GM04504 (cell line): ENCODE measurements at places on chromosomes 11 and 22.
A peak's percentile ranks its signal among the peaks of the same experiment; 100 is the strongest.

GRCh38 chr11:6995703-6996102 lies 24.4 kb downstream of the ZNF214 start:
- no peak for DNase-seq

- DNase-seq = no peak
Observed at GRCh38 chr11:18580113-18580766, 8.3 kb downstream of the UEVLD start.

DNA sequence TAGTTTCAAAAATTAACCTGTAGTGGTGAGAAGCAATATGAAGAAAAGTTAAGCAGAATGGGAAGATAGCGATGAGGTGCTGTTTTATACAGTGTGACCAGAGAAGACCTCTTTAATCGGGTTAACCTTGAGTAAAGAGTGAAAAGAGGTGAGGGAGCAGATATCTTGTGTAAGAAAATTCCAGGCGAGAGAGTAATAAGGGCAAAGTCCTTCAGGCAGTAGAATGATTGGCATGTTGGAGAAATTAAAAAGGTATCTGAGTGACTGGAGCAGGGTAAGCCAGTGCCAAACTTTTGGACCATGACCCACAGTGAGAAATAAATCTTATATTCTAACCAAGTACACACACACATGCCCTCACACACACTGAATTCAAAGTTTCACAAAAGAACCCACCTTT lies 374.7 kb upstream of the LARGE1 start:
- DNase-seq = no peak

GRCh38 chr22:50445071-50445879 lies 29.6 kb downstream of the SBF1 start:
- no peak for DNase-seq

DNA sequence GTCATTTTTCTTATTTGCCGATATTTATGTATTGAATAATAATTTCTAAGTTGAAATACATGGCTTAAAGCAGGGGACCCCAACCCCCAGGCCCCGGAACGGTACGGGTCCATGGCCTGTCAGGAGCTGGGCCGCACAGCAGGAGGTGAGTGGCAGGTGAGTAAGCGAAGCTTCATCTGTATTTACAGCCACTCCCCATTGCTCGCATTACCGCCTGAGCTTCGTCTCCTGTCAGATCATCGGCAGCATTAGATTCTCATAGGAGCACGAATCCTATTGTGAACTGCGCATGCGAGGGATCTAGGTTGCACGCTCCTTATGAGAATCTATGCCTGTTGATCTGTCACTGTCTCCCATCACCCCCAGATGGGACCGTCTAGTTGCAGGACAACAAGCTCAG lies 4.5 kb downstream of the ZMAT5 start:
- no peak for DNase-seq

- DNase-seq = peak; percentile 97
Observed at GRCh38 chr11:46242952-46243795, 34.3 kb upstream of the CREB3L1 start.

- DNase-seq = no peak
Observed at GRCh38 chr11:15687342-15687741, 572.6 kb downstream of the INSC start.

DNA sequence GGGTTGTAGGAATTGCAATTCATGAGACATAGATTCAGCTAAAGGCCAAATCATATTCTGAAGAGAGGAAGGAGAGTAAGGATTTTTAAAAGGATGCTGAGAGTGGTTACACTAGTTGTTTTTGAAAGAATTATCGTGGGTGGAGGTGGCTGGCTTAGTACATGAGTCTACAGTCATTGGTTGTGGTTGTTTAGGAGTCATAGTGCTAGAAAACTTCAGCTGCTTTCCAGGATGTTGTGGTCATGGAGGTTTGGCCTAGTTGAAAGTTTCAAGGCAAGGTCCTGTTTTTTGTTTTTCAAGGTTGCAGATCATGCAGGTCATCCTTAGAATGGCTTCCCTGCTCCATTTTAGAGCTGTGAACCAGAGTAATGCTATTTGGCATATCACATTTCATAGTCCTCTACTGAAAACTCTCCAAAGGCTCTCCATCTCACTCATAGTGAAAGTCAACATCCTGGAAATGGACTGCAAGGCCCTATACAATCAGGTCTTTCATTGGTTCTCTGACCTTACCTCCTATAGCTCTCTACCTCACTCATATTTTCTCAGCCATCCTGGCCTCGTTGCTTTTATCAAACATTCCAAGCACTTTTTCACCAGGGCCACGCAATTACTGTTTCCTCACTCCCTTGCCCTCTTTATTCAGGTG lies 26.1 kb upstream of the ZBTB44 start:
- no peak for DNase-seq

DNA sequence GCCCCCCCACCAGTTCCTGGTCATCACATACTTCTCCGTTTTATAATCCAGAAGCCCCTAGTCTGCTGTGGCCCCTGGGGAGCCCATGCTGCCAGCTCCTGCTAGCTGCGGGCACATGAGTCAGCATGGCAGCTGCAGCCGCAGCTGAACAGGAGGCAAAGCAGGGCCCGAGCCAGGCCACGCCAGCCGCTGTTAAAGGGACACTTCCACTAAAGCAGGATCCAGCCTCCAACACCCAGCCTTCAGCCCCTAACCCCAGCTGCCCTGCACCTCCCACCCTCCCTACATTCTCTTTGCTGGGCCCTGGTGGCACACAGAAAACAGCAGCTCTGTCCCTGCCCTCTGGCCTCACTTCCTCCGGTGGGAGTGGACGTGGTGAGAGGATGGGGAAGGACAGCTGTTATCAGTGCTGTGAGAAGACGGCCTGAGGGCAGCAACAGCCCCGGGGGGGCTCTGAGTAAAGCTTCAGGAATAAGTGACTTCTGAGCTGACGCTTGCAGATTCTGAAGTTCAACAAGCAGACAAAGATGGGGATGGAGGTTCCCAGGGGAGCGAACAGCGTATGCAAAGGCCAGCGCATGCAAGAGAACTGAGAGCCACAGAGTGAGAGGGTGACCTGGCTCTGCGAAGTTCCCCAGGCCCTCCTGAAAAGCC lies 688 bp upstream of the LRRC74B start:
- DNase-seq = peak; percentile 41

DNA sequence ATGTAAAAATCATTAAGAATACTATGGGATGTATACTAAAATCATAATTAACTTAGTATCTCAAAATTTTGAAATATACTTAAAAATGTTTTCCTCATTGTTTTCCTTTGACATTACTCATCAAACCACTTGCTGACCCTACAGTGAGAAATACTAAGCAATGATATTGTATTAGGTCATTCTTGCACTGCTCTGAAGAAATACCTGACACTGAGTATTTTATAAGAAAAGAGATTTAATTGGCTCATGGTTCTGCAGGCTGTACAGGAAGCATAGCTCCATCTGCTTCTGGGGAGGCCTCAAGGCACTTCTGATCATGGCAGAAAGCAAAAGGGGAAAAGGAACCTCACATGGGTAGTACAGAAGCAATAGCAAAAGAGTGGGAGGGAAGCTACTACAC lies 950.9 kb upstream of the CHORDC1 start:
- DNase-seq = no peak

GRCh38 chr22:47933226-47933625 lies 1170.8 kb downstream of the TBC1D22A start:
- DNase-seq = no peak

DNA sequence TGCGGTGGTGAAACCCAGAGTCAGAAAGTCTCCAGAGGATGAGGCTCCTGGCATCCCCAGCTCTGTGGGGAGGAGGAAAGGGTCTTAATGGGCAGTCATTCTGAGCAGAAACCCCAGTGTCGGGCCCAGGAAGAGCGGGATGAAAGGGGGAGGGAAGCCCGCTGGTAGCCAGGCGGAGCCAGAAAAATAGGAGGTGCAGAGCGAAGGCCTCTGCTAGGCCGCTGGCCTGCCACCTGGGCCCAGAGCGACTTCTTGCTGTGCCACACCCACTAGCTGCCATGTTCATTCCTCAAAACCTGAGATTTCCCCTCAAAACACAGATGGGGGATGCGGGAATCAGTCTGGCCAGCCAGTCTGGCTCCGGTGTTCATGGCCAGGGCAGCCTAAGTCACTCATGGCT lies 650 bp upstream of the POU2AF3 start:
- no peak for DNase-seq

- no peak for DNase-seq
Observed at GRCh38 chr22:27719535-27720227, 81.9 kb downstream of the MN1 start.

DNA sequence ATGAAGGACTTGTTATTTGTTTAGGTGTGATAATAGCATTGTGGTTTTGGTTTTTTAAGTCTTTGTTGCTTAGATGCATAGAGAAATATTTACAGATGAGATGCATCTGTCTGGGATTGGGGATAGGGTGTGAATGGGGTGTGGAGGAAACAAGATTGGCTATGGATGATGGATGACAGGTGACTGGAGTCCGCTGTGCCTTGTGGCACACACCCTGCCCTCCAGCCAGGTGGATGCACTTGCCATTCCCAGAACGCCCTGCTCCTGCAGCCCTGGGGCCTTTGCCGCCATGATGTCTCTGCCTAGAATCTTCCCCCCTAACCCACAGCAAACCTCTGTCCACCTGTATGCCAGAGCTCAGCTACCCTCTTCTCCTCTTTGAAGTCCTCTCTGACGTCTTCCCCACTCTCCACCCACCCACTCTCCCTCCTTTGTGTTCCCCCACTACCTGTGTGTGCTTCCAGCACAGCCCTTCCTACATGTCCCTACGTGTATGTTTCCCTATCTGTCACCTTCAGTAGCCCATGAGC lies 54.7 kb downstream of the WNT11 start:
- DNase-seq = no peak

DNA sequence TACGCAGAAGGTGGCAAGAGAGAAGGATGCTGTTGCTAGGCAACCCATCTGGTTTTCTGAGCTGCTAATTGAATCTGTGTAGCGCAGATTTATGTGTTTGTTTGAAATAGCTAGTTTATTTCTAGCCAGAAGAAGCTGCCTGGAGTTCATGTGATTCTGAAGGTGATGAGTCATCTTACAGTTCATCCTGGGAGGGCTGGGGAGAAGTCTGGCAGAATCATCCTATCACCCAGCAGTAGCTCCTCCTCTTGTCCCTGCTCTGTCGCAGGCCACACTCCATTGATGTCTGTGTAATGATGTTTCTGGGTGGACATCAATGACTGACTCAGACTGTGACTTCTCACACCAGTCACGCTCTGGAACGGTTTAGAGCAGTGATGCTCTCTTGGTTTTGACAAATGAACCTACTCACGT lies 4.8 kb upstream of the FBXO7 start:
- peak; percentile 78 for DNase-seq
